ENCODE measurements at places on chromosomes 5 and 9.

GRCh38 chr9:95506428-95506677 is 10.4 kb downstream of the PTCH1 start:
- no peak for DNase-seq

- DNase-seq = peak; percentile 33
These were observed 796 bp downstream of the LNPEP start for GRCh38 chr5:96936431-96937320.

- no peak for DNase-seq
These were observed 23.8 kb downstream of the TYRP1 start for GRCh38 chr9:12716823-12717600.

GRCh38 chr5:181219262-181220177 is 3.6 kb upstream of the TRIM41 start:
- no peak for DNase-seq

GRCh38 chr9:107292821-107293542 is 9.9 kb downstream of the RAD23B start:
- no peak for DNase-seq

GRCh38 chr9:136036050-136036449 is 59.0 kb downstream of the NACC2 start:
- DNase-seq = no peak

DNA sequence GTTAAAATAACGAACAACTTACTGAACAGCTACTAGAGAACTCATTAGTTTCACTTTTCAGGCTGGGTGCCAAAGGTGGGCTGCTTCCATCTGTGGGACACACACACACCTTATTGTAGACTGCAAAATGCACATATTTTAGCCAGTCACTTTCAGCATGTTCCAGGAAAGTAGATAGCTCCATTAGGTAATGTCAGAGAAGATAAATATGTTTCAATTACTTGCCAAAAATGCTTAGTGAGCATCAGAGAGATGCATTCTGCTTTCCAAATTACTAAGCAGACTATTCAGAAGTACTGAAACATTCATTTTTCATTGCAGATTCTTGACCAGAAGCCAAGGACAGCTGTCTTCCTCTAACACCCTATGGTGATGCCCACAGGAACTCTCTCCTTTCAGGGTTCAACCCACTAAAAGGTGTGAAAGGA is 56.2 kb upstream of the APC start:
- DNase-seq = no peak

DNA sequence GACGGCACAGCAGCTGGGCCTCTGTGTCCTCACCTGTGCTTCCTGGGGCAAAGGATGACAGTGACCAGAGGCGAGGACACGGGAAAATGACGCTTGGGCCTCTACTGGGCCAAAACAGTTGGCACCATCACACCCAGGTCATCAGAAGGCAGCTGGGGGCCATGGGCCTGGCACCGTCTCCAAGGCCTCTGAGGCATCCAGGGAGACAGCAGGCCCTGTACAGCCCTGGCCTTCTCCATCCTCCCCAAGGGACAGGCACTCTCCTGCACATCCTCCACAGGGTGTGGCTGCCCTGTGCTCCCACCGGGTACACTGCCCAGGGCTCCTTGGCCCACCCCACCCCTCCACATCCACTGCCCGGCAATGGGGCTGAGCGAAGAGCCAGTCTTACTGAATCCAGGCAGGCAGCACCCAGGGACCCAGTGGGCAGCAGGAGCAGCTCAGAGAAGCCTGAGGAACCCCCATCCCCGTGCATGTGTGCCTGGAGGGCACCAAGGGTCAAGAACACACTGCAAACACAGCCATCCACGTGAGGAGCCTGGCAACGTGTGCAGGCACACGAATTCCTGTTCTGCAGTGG is 4.0 kb downstream of the LPCAT1 start:
- no peak for DNase-seq

GRCh38 chr5:54309276-54309675 is 1.1 kb downstream of the ARL15 start:
- DNase-seq = no peak

DNA sequence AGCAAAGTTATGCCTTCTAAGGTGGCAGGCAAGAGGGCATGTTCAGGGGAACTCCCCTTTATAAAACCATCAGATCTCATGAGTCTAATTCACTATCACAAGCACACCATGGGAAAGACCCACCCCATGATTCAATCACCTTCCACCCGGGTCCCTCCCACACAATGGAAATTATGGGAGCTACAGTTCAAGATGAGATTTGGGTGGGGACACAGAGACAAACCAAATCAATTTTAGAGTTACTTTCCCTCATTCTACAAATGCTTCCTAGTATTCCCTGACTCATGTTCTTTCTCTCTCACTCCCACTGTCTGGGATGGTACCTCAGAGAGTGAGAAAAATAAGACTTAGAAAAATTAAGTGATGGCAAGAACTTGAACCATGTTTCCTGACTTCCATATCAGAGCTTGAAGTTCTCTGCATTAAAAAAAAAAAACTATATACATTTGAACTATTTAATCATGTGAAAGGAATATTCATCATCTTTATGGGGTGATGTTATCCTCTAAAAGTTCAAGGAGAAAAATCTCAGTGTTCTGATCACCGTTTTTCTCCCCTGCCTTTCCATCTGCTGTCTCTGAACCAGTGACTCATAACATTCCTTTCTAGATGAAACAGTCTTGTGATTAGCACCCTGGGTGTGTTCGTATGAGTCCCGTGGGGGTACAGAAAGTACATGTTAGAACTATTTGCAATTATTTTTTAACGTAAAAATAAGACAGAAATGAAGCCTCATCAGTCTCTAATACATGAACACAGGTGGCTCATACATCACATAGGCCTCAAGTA is 282.9 kb downstream of the SLF1 start:
- no peak for DNase-seq

DNA sequence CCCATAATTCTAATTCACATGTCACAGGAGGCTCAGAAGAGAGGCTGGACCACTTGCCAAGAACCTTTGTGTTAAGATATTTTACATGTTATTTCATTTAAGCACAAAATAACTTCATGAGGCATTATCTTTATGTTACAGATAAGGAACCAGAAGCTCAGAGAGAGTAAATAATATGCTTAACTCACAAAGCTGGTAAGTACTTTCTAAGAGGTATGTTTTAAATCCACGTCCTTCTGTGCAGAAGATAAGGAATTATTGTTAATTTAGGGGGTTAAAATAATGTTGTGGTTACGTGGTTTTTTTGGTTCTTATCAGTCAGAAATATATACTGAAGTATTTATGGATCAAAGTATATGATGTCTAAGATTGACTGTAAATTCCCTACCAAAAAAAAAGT is 8.0 kb downstream of the STRBP start:
- no peak for DNase-seq

- DNase-seq = no peak
These were observed 23.0 kb upstream of the LHFPL2 start for GRCh38 chr5:78671609-78672008.

GRCh38 chr9:85610074-85610860 is 131.5 kb downstream of the AGTPBP1 start:
- peak; percentile 62 for DNase-seq

DNA sequence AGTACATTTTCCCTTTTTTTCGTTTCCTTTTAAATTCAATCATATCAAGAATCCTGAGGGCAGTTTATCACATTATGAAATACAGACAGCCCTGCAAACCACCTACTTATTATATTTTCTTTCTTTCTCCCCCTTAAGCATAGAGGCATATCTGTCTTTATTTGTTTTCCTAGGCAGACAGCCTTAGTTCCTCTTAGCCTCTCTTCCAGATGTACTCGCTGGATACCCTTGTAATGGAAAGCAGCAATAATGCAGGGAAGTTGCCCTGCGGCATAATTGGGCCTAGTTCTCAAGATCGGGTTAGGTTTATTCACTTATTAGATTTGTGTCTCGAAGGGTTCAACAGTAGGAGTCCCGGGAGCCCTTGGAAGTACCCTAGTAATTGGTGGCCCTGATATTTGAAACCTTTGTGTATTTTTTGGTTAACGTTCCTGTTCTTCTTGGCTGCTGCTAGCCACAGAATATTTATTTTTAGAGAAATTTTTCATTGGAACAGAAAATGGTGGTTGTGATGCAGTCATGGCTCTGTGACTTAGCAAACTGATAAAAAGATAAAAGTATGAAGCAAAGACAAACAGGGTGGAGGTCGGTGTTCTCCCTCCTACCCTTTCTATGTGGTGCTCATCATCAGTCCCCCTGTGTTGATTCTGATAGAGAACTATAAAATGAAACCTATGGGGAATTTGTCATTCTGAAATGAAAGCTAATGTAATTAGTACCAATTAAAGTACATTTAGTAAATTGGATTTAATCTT is 6.4 kb downstream of the TLE4 start:
- no peak for DNase-seq

GRCh38 chr5:158746979-158747378 is 352.7 kb downstream of the EBF1 start:
- no peak for DNase-seq

DNA sequence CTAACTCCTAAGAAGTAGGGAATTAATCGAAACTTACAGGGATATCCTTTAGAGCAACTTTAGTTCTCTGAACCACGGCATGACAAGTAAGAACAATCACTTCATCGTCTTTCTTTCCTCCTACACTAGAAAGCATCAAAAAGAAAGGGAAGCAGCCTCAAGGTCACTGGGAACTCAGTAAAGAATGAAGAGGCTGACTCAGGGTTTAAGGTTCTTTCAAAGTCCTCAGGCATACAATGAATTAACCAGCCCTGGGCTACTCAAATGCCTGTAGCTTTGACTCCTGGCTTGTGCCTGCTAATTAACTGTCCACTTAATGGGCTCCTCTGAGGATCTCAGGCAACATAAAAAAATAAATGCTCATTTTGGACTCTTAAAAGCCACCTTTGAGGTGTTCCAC is 102.0 kb downstream of the TRIM32 start:
- DNase-seq = no peak

DNA sequence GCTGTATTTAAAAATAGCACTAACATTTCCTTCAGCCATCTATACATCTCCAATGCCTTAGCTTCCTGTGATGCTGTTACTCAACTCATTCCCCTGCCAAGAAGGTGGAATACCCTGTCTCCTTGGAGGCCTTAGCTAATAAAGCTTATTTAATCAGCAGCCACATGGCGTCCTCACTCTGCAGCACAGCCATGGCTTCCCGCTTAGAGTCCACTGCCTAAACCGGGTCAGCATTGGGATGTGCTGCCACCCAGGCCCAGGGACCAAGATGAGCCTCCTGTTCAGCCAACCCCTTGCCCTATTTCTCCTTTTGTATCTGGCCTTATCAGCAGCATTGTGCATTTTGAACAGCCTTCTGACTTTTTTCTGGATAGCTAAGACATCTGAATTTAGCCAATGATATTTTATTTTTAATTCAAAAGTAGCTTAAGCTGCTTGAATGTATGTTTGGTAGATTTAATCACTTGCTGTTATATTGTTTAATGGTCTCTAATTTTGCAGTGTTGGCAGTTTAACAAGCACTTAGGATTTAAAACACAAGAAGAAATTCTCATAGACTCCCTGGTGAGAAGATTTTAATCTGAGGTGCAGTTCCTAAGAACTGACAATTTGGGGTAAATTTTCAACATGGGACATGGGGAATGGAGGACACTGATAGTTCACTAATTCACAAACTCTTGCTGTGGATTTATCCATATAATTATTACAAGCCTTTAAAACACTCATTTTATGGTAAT is 113.0 kb downstream of the RPS23 start:
- no peak for DNase-seq

GRCh38 chr5:139985290-139985689 is 57.8 kb downstream of the NRG2 start:
- DNase-seq = no peak

DNA sequence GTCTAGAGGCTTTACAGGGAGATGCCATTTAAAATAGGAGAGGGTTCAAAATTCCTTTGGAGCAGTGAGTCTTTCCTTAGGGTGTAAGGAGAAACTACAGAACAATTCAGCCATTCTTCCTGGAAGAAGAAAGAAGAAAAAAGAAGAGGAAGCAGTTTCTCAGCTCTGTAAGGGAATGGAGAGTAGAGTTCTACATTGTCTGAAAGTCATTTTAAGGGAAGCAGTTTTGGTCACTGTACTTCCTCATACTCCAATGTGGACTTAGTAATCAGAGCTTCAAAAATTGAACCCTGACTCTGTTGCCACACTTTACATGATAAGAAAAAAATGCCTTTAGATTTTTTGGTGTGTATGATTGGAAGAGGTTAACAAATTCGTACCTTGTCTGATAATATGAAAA is 122.4 kb downstream of the LRRC70 start:
- DNase-seq = no peak

- no peak for DNase-seq
These were observed 53.7 kb downstream of the ZNF462 start for GRCh38 chr9:106916466-106917235.

GRCh38 chr5:125052584-125052983 is 306.1 kb upstream of the ZNF608 start:
- no peak for DNase-seq

DNA sequence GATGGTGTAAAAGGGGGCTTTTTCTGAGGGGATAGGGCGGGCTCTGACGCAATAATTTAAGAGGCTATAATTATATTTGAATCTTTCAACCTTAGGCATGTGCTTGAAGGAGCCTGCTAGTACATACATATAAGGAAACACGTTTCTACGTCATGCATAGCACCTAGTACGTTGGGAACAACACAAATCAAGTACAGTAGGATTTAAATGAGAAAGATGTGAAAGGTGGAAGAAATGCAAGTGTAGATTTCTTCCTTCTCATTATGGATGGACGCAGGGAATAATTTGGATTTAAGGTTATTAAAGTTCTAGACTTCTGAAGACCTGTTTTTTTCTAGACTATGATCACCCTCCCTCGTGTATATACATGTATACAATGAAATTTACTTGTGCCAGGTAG is 927 bp upstream of the CDO1 start:
- no peak for DNase-seq

GRCh38 chr5:18653216-18653752 is 1019.0 kb downstream of the TAF11L14 start:
- no peak for DNase-seq

DNA sequence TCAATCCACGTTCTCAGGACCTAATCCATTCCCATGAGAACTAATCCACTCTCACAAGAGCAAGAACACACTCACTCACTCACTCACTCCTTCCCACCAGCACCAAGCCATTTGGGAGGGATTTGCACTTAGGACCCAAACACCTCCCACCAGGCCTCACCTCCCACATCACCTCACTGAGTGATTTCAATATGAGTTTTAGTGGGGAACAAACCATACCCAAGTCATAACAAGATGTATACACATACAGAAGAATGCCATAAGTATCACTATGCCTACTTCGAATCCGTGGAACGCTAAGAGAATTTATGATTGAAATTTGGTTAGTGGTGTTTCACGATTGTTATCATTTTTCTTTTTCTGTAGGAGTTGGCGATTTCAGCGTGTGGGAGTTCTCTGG is 29.3 kb upstream of the CTSL start:
- DNase-seq = no peak

GRCh38 chr5:9820691-9821449 is 190.7 kb upstream of the TAS2R1 start:
- no peak for DNase-seq

GRCh38 chr9:76887951-76888350 is 18.0 kb downstream of the PRUNE2 start:
- no peak for DNase-seq

Data from memory B cell (primary cell).